ENCODE measurements at places on chromosomes 3 and 15.

- no peak for DNase-seq
These were observed 33.0 kb downstream of the SRP14 start for GRCh38 chr15:40006003-40006402.

DNA sequence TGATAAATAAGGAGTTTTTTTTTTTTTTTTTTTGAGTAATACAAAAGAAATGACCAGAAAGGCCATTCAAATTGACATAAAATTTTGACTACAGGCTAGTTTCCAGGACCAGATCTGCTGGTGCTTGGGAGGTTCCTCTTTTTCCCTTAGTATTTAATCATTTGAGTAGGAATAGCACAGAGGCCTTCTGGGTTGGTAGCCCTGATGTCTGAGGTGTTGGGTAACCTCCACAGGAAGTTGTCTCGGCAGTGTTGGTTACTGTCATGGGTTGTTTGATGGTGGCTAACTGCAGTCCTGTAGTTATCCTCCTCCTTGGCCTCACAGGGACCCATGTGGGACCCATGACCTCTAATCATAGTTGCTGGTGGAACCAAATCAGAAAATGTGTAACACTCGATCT is 91.1 kb downstream of the USP13 start:
- no peak for DNase-seq

- no peak for DNase-seq
These were observed 7.4 kb upstream of the CAMP start for GRCh38 chr3:48215876-48216275.

DNA sequence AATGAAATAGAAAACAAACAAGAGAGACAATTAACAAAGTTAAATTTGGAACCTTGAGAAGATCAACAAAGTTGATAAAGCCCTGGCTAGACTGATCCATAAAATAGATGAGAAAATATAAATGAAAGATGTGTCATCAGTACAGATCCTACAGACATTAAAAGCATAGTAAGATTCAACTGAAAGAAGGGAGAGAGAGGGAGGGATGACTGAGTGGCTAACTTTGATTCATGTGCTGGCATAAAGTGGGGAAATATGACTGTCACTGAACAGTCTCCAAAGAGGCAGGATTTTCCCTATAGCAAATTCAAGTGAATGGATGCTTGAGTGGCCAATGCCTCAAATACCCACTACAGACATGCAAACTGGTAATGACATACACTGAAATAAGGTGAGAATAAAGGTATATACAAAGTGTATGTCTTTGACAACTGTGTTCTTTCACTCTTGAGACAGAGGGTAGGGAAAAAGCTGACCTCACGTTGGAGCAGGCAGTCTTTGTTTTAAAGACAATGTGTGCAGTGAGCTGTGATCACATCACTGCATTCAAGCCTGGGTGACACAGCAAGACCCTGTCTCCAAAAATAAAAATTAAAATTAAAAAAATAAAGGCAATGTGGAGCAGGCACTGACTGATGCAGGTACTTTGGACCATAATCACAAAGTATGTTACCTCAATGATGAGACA is 35.9 kb upstream of the CHD2 start:
- DNase-seq = no peak

- DNase-seq = no peak
These were observed 62.5 kb downstream of the RPN1 start for GRCh38 chr3:128588147-128588546.

DNA sequence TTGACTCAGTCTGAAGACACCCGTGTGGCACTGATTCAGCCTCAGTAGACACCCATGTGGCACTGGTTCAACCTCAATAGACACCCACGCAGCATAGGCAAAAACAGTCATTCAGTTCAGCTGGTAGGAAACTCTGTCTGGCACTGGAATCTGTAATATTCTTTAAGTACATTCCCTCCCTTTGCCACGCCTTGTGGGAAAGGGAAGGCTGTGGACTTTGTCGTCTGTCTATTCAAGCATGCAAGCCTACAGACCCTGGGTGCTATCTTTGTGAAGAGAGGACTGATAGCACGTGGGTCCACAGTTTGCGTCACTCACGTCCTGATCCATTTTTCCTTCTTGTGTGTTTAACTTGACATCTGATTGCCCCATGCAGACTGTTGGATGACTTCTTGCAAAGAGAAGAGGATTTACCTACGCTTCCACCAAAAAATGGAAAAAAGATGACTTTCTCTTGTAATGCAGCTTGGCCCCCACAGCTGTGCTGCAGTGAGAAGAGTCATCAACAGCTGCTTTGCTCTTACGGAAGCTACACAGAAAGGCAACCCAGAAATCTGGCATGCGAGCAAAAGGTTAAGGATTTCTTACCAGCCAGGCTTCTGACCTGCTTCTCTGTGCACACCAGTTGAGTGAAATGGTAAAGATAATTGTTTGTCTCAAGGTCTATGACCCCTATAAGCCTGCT is 278.1 kb downstream of the ULK4 start:
- no peak for DNase-seq

- DNase-seq = no peak
These were observed 102.8 kb downstream of the STT3B start for GRCh38 chr3:31635545-31635944.

GRCh38 chr15:55606214-55606613 is 18.1 kb upstream of the PYGO1 start:
- no peak for DNase-seq

GRCh38 chr3:17233398-17233800 is 348.6 kb downstream of the PLCL2 start:
- DNase-seq = peak; percentile 32

DNA sequence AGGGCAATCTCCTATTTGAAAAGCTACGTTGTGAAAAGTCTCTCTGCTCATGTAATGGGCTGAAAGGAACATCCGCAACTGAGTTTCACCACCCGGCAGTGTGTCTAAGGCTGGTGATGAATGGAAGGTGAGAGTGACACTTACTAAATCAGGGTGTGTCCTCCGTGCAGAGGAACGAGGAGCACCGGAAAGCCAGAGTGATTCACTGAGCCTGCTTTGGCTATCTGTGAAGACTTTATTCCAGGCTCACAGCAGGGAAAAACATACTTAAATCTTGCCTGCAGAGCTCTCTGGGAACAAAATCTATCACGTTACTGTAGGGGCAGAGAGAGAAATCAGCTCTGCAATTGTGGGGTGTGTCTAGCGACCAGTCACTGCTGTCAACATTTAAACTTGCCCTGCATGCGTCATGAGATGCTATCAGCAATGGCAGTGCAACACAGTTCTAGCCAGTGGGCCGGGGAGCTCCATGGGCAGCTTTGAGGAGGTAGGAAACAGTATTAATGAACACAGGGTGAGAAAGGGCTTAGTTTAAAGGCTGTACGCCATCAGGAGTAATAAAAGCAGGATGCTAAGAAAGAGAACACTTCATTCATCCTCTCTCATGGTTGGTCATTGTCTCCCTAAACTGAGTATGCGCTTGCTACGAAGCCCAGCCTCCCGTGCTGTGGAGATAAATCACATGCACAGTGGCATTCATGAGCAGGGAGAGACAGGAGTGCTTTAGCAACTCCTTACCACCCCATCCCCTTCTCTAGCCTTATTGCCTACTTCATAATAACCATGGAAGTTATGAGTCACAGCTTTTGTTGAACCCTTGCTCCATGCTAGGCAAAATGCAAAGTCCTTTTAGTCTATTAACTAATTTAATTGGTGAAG is 542.7 kb upstream of the ADAMTS9 start:
- DNase-seq = no peak

DNA sequence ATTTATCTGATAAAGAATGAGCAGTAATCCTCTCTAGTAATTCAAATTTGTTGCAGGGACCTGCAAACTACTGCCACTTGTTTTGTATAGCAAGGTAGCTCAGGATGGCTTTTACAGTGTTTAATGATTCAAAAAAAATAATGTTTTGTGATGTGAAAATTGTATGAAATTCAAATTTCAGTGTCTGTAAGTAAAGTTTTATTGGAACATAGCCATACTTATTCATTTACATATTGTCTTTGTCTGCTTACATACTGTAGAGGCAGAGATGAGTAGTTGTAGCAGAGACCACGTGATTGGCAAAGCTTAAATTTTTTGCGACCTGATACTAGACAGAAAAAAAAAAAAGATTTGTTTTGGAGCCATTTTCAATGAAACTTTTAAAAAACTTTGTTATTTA is 6.5 kb upstream of the UTS2B start:
- no peak for DNase-seq

DNA sequence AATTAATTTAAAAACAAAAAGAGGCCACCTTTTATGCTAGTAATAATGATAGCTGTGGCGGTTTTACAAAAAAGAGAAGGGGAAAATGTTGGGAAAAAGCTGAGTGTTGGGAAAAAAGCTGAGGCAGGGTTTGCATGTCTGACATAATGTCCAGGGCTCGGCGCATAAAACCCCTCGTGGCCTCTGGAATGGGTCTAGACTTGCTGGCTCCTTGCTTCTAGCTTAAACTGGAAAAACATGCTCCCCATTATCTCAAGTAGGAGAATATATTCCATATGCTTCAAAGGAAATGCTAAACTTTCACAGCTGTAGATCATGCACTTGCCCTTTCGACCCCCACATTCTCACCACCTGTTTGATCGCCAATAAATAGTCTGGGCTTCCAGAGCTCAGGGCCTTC is 53.0 kb downstream of the CYP19A1 start:
- no peak for DNase-seq

DNA sequence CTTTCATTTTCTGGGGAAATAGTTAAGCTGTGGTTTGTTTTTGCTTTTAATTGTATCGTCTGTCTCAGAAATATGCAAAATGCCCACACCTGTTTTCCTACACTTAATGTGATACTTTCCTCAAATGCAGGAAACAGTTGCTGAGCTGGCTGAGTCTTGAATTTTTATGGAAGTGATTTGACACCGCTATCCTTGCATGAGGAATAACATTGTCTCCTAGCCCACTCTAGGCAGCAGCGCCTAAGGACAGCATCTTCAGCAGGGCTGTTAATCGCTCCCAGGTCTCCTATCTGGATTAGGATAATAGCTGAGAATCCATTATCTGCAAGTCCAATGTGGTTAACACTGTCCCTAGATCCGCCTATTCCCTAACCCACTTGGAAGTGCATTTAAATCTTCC is 132.6 kb upstream of the NR2E3 start:
- DNase-seq = no peak

DNA sequence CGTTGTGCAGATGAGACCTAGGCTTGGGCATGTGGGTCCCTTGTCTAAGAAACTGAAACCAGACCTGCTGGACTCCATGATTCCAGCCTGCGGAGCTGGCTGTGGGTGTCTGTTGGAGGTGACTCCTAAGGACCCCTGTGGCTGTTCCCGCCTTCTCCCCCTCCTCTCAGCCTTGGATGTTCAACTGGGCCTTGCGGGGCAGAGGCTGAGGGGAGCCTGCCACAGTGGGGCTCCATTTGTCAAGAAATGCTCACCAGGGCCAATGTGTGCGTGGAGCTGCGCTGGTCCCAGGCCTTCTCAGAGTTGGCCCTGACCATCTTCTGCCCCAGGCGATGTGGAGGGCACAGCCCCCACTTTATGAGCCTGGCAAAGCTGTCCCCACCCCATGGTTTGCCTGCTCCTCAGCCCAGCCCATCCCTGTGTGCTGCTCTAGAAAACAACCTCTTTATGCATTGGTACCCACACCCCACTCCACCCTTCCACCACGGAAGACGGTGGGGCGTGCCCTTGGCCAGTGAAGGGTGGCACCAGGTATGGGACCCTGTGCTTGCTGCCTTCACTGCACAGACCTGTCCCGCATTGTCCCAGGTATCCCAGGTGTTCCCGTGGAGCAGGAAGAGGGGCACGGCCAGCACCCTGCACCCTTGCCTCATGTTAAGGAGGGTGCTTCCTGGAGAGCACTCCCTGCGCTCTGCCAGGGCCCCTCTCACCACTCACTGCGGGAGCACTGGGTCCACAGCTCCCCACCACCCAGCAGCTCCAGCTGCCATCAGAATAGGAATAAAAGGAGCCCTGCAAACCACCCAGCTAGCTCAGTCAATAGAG is 7.9 kb downstream of the MESP2 start:
- no peak for DNase-seq

DNA sequence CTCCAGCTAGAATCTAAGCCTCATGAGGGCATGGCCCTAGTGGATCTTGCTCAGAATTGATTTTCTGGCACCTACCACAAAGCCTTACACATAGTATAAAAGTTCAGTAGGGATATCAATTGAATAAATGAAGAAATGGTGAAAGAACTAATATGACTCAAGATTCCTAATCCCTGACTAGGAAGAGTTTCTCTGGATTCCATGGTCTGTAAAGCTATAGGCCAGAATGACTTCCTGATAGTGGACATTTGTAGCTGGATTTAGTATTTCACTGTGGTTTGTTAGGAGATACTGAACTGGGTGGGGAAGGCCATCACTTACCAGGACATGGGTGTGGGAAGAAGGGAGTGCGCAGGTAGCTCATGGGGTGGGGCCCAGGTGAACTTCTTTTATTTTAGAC is 168.9 kb downstream of the RAP2B start:
- no peak for DNase-seq

DNA sequence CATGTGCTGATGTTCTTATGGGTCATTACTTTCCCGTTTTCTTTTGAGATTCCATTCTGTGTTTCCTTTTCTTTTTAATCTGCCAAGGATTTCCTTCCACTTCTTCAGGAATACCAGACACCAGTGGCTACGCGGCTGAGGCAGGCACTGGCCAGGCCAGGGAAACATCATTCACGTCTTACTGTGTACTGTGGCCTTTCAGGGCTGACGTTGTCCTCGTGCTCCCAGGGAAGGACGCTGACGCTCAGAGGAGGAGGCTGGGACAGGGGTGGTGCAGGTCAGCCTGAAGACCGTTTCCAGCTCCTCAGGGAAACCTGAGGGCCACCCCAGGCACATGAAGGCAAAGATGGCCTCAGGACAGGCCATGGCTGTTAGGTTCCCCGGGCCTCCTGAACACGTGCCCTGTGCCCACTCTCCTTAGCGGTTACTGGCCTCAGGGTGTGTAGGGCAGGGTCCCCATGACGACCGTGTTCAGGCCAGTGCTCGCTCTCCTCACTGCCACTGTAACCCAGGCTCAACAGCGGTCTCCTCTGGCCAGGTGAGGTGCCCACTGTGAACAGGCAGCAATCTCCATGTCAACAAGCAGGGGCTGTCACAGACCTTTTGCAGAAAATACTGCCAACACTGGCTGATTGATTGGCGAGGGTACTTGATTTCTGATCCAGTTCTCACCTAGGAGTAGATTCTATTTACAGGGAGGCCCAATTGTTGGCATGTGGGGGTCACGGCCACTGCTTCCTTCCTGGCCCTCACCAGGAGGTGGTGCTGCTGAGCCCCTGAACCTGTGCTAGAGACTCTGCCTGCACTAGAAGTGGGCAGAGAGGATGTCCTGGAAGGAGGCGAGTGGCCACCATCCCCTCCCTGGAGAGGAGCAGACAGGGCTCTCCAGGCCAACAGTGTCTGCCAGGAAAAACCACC is 169.5 kb downstream of the ATP10A start:
- DNase-seq = no peak

- DNase-seq = peak; percentile 10
These were observed 32.8 kb downstream of the ZNF589 start for GRCh38 chr3:48273594-48274211.

DNA sequence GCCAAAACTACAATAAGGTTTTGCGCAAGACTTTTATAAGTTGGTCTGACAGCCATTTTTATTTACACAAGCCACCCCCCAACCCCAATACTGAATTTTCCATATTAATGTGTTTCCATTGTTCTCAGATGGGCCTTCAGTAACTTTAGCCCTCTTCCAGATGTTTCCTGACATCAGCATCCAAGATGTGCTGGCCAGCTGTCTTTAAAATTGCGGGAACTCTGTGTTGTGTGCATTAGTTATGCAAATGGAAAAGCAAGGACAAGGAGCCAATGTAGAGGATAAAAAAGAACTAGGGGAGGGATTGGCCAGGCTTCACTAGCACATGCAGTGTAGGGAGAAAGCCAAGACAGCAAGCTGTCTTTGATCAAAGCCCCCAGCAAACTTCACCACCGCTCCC is 45.4 kb downstream of the COMMD2 start:
- no peak for DNase-seq

GRCh38 chr3:133595341-133595740 is 21.9 kb downstream of the CDV3 start:
- no peak for DNase-seq
